ENCODE measurements at places on chromosomes 11 and 22.

GRCh38 chr11:132620423-132620822 lies 911.9 kb downstream of the OPCML start:
- DNase-seq: no peak

GRCh38 chr22:46085828-46086576 lies 64.3 kb upstream of the PPARA start:
- no peak for DNase-seq

DNA sequence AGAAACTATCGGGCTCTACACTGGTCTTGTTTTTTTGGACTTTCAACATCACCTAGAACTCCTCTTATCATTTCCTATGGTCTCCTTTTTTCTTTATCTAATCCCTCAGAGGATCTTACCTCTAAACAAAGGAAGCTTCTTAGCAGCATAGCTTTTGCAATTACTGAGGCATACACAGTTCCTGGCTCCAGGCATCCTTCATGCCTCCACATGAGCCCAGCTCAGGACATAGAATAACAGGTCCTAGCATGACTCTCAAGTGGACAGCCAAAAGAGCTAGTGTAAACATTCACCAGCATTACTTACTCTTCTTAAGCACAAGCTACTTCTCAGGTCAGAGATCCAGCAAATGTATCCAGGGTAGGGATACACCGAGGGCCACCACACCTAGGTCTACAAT lies 17.1 kb downstream of the CFAP300 start:
- DNase-seq: no peak

DNA sequence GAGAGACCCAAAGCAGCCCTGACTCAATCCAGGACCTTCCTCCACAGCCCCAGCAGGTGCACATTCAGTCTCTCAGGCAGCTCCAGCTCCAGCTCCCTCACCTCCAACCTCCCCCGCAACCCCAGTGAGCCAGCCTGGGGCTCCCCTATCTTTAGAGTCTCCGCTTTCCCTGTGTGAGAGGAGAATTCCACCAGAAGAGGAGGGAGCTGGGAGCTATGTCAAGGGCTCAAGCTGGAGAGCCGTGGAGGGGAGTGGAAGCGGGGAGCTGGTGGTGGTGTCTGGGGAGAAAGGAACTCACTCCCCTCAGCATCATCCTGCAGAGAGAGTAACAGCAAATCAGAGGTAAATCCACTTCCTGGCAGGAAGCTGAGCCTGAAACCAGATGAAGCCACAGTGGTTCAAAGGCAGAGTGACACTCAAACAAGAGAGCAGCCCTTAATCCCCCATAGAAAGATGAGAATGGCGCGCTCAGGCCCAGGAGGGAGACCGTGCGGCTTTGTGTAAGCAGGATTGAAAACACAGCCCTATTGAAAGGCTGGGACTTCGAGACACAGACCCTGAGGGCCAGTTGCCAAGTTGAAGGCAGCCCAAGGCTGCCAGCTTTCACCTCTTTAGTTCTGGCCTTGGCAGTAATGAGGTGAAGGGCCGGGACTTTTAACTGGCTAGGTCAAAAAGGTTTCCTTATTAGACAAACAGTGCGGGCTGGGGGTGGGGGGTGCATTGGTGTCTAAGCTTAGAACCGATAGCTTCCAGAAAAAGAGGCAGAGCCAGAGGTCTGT lies 21.4 kb upstream of the CDON start:
- no peak for DNase-seq

- DNase-seq: no peak
These were observed 478.4 kb upstream of the B3GAT1 start for GRCh38 chr11:134890446-134890845.

DNA sequence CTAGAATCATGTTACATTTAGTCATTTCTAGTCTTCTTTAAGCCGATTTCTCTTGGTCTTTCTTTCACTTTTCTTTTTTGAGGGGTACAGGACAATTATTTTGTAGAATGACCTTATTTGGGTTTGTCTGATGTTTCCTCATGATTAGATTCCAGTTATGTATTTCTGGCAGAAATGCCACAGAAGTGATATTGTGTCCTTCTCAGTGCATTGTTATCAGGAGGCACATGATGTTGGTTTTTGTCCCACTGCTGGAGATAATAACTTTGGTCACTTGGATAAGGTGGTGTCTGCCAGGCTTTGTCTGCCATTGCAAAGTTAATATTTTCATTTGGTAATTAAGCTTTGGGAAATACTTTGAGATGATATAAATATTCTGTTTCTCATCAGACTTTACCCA lies 100.3 kb downstream of the RRM1 start:
- no peak for DNase-seq

DNA sequence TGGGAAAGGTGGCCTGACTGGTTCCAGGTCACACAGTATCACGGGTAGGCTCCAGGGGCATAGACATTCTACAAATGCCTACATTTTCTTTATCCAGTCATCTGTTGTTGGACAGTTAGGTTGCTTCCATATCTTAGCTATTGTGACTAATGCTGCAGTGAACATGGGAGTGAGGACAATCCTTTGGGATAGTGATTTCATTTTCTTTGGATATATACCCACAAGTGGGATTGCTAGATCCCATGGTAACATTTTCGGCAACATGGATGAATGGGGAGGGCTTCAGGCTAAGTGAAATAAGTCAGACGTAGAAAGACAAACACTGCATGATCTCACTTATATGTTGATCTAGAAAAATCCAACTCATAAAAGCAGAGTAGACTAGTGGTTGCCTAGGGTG lies 744.3 kb downstream of the NTM start:
- no peak for DNase-seq

DNA sequence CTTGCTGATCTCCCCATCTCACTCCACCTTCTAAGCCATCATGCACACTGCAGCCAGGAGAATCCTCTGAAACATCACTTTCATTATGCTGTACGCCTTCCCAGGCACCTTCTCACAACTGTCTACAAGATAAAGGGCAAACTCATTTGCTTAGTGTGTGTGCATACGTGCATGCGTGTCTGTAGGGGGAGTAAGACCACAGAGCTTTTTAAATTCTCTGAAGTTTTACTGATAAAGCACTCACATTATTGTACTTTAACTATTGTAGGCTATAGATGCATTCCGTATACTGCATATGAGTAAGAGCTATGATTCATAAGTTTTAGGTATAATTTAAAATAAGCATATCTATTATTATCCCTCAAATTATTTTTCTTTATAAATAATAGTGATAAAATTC lies 15.3 kb upstream of the ANKK1 start:
- peak; percentile 14 for DNase-seq

DNA sequence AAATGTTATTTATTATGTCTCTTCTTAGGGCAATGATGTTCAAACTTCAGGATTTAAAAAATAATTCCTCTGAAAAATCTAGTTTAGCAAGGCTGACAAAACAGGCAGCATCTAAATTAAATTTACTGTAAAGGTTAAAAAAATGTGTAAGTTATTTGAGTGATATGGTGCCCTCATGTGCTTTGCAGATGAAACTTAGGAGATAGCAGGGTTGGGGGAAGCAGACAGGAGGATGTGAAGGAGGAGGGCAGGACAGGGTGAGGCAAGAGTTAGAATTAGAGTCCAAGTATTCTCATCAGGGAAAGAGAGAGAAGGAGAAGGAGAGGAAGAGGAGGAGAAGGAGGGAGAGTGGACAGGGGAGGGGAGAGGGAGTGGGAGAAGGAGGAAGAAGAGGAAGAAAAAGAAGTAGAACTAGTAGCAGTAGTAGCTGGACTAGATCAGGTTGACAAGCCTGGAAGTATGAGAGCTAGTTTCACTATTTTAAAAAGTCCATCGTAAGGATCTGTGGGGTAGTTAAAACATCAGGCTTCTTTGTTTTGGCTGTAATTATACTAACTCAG lies 141.2 kb upstream of the SESN3 start:
- no peak for DNase-seq

- DNase-seq: no peak
These were observed 492.1 kb upstream of the CADM1 start for GRCh38 chr11:115996125-115996807.

DNA sequence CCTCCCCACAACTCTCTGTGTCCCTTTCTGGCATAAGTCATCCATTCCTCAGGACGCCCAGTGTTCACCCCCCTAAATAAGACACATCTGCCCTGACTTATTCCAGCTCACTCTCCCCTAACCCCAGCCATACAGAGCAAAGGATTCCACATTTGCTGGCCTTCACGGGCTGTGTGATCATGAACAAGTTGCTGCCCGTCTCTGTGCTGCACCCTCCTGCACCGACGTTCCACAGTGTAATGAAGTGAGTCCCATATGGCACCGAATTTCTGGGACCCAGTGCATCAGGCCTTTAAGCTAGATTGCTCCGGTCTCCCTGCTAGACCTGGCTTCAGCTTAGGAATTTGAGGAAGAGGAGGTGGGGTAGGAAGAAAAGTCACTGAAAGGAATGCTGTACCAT lies 22.4 kb upstream of the LRRC32 start:
- no peak for DNase-seq

- no peak for DNase-seq
These were observed 64.1 kb downstream of the KCNC1 start for GRCh38 chr11:17798716-17799115.

Measured in T-helper 2 cell (primary cell).